CD14-positive monocyte (primary cell): ENCODE measurements at places on chromosomes 7 and 10.
A peak's percentile ranks its signal among the peaks of the same experiment; 100 is the strongest.

GRCh38 chr7:76259124-76260093, 43.1 kb upstream of the HSPB1 start:
- no peak for DNase-seq

DNA sequence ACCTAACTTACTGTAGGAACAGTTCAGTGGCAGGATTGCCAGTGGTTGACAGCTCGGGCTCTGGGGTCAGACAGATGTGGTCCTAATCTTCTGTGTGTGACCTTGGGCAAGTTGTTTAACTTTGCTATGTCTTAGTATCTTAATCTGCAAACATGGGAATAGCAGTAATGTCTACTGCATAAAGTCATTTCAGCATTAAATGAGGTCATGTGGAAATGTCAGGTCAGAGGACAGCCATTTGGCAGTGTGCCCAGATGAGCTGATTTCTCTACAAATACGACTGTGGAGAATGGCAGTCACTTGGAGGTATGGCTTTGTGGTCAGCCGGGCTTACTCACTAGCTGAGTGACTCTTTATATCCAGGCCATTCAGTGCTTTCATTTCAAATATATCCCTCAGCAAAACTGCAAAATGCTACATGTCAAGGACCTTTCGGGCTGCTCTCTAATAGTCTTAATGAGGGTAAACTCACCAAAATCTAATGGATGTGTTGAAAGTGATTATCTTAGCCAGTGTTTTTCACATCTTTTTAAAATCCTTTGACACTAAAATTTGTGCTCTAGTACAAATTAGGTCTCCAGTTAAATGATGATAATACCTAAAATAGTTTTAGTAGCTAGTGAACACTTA, 171.4 kb downstream of the ST7 start:
- DNase-seq, result peak; percentile 82

GRCh38 chr7:153408360-153409335, 643.5 kb upstream of the DPP6 start:
- no peak for DNase-seq

DNA sequence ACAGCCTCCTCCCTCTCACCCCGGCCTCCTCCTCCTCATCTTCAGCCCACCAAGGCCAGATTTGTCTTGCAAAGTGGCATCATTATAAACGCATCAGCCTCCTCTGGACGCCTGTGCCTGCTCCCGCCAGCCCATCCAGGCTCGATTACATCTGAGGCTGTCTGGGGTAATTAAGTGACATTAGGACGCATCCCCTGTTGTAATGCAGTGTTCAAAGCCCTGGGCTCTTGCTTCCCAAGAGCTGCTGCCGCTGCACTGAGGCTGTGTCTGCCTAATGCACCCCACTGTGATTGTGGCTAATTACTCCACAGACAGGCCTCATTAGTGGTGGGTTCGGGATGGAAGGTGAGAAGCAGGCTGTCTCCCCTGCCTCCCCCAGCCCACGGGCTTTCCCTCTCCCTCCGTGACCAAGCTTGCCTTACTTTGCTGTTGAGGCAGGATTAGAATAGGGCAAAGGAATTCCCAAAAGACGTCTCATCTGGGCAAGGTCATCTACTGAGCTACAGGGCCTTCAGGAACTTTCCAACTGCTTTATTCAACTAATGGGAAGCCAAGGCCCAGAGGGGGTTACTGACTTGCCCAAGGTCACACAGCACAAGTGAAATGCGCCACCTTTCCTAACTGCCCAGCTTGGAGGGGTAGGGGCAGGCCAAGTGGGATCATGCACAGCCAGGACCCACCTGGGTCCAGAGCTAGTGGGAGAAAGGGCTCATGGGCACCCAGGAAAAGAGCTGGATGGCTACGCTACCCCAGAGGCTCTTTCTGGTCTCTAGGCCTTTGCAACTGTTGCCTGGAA, 66.2 kb upstream of the PCBD1 start:
- DNase-seq, result no peak

DNA sequence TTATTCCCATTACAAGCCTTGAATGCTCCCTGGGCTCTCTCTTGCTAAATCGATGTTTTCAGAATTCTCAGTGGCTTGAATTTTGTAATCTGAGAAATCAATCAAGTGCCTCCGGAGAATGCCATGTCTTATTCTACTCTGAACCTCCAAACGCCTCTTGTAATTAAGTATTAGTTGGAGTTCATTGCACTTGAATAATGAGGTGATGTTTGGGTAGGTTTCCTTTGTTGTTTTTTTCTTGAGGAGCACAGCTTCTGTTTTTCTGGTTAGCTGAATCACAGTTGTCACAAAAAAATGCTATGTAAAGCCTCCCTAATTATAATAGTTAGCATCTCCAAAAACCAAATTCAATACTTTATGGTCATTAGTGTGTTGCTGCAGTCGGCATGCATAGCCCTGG, 100.3 kb downstream of the PLPP4 start:
- DNase-seq, result no peak
